ENCODE measurements at places on chromosomes 2 and 18.

DNA sequence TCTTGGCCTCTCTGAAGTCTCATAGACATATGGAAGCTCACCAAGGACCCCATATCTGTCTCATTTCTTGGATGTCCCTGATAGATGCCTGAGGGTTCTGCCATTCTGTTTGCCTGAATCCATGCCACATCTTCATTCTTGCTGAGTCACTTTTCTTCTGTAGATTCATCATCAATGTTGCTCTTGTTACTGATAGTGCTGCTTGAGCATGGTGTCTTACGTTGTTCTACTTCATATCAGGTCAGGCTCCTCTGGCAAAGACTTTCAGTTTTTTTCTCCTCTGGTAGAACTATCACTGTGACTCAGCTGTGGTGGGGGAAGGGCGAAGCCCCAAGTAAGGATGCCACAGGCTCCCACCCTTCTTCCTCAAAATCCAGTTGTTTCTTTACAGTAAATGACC lies 885.2 kb downstream of the DCDC2C start:
- no peak for DNase-seq

GRCh38 chr2:170013802-170014551 lies 164.0 kb upstream of the MYO3B start:
- DNase-seq: no peak

DNA sequence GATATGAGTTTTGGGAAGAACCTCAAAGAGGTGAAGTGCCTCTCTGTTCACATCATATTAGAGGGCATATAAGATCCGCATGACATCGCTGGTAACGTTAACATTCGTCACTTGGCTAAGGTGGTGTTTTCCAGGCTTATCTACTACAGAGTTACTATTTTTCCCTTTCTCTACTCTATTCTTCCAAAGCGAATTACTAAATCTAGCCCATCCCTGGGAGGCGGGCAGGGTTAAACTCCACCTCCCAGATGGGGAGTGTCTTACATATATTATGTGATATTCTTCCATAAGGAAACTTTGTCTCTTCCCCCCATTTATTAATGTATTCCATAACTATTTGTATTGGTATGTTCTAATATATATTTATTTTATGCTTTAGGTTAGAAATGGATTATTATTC lies 293.9 kb downstream of the CYRIA start:
- no peak for DNase-seq

GRCh38 chr18:45978084-45978483 lies 11.0 kb upstream of the EPG5 start:
- DNase-seq: no peak

GRCh38 chr2:199914372-199914958 lies 3.4 kb downstream of the C2orf69 start:
- DNase-seq: no peak

DNA sequence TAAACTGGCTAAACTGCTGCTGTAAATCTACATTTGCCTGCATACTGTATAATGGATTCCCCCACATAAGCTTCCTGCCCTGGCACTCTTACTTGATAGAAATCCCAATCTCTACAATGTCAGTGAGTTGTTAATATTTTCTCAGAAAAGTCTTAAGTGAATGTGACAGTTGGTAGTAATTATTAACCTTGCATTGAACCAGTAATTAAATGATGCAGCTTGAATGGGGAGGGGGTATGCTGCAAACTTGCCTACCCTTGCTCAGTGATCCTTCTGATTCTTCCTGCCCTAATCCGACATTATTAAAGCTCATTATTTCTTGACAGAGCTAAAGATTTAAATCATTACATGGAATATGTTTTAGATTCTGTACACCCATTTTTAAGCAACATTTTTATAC lies 119.0 kb upstream of the CDH7 start:
- DNase-seq: no peak

DNA sequence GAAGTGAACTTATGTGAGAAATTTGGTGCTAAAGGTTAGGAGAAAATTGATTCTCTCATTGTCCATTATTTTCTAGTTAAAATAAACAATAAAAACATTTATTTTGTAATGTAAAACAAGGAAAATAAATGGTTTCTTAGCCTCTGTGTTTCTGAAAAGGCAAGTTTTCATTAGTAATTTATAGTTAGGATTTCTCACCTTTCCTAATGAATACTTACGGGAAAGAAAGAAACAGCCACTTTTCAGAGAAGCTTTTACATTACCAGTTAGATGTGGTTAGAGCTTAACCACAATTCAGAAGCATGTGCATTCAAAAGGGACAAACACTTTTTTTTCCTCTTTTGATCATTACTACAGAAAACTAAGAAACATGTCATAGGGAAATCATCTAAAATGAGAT lies 18.8 kb downstream of the NEMP2 start:
- no peak for DNase-seq

DNA sequence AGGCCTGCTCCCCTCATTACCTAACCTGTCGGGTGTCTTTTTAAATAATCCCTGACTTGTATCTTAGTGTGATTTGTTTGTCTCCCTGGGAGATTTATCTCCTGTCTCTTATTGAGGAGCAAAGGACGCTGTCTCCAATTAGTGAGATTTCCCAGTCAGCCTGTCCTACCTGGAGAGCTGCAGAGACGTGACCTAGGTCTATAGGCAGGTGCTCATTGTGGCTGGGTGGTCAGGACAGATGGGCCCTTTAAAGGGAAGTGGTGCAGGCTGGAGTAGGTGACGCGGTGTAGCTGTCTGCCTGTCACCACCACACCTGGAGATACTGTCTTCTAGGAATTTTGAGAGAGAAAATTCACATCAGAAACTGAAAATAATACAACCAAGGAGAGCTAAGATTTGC lies 28.0 kb downstream of the PLB1 start:
- DNase-seq: no peak

DNA sequence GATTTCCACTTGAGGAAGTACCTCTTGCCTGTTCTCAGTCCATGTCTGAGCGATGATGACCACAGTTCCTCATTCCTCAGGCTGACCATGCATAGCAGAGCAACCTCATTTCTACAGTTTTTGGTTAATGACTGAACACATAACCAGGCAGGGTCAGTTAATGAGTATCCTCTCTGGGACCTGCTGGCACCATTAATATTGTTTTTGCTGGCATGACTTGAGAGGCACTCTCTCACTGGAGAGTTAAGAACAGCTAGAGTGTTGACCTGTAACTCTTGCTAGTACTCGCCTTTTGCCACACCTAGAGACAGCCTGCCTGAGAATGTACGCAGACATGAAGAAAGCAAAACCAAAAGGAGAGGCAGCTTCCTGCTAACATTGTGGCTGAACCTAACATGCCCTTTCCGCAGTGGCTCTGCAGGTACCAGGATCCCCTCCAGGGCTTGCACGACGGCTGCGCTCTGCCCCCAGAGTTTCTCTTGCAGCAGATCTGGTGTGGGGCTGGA lies 23.9 kb downstream of the PECR start:
- DNase-seq: no peak

GRCh38 chr2:225120186-225120585 lies 77.9 kb upstream of the DOCK10 start:
- DNase-seq: no peak

DNA sequence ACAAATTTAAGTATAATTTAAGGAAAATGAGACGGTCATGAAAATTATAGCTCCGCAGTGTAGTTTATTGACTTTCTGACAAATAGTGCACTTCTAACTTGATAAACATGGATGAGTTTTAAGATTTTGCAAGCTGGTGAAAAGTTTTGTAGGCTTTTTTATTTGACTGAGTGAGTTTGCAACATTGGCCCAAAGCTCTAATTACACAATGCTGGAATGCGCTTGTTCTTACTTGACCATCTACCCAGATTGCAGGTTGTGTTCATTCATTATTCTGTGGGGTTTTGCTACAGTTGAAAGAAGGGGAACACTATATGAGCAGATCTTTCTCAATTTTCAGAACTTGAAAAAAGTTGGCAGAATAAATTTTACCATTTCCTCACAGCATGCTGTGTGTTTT lies 13.5 kb downstream of the SPOPL start:
- DNase-seq: no peak

DNA sequence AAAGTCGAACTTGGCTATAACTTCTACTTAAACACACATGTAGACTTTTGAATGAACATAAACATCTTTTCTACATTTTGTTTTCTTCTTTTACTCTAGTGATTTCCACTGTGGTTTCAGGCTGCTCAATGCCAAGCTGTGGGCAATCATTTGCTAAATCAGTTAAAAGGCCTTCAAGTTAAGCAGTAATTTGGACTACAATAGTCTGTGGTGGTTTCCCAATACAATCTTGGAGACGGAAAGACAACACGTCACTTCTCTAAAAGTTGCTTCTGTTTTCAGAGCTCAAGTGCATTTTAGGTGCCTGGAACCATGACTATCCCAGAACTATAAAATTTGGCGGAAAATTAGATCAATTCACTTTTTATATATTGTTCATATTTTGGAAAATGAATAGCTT lies 69.4 kb downstream of the TXNL1 start:
- DNase-seq: no peak

DNA sequence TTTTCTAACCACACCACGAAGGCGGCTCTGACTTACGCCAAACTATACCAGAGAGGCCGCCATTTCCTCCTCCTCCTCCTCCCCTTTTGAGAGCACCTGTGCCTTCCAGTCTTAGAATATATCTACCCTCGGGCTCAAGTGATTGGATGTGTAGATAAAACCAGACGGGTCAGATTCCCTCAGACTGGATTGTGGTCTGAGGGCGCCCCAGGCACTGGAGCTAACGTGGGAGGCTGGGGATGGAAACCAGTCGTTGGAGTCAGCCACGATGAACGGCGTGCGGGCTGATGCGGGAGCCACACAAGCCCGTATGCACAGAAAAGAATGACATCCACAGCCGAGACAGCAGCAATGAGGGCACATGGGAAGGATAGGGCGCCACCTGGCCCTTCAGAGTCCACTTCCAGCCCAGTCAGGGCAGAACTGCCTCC lies 12.3 kb upstream of the ODC1 start:
- no peak for DNase-seq

DNA sequence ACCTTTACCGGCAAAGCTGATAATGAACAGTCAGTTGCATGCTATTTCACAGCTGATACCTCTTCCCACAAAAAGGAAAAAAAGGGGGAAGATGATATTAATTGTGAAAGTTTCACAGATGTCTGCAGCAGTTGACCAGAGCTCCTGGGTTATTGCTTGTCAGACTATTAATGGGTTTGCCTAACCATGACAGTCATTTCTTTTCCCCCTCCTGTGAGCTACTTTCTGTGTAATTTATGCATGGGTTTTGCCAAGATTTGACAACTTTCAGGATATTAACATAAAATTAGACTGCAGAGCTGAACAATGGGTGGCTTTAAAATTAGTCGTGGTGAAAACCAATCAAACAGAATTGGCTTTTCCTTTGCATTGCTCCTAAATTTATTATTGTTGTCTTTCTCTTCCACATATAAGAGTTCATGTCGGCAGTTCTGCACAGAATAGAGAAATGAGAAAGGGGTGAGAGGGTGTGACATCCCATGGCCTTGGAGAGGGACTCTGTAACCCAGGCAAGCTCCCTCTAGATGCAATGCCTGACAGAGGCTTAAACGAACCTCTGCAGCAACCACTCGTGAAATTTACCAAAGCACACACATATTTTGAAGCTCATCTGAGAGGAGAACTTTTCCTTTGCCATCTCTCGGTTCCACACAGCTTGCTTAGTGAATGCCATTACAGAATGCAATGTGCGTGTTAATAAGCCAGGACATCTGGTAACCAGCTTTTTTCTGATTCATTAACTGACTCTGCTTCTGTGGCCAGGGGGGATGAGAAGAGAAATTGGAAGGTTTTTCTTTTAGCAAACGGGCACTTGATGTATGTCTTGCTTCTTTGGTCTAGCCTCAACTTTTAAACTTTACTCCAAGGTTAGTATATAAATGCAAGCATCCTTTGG lies 82.2 kb upstream of the ITGA4 start:
- DNase-seq: peak; percentile 47

- no peak for DNase-seq
Observed at GRCh38 chr2:37653805-37654378, 17.6 kb downstream of the CDC42EP3 start.

DNA sequence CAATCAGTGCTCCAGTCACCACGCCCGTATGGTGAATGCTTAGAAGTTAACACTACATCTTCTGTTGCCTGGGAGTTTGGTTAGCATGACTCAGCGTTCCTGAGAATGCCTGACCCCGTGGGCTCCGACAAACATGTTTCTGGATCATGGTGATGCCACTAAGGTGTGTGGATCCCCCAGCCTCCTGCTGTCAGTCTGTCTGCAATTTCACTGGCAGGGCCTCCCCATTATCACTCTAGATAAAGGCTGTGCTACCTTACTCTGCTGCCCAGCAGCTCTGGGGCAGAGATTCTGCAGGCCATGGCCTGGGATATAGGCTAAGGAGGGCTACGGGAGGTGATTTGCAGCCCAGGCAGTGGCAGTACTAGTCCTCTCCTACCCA lies 66.0 kb downstream of the STPG4 start:
- DNase-seq: no peak

DNA sequence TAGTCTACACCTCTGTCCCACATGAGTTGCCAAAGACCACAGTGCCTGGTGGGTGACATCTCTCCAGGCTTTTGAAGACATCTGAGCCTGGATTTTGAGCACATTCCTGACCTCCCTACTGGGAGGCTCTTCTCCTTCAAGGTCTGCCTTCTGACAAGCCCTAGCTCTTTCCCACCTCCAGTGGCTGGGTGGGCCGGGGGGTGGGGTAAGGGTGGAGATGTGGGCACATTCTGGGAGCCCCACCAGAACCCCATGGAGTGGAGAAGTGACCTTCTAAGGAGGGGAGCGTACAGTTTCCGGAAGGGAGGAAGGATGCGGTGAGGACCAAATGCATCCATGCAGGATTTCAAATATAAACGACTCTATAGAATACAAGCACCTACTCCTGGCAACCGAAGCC lies 27.9 kb upstream of the ANXA4 start:
- no peak for DNase-seq

GRCh38 chr2:128325611-128326181 lies 7.0 kb upstream of the HS6ST1 start:
- DNase-seq: no peak

DNA sequence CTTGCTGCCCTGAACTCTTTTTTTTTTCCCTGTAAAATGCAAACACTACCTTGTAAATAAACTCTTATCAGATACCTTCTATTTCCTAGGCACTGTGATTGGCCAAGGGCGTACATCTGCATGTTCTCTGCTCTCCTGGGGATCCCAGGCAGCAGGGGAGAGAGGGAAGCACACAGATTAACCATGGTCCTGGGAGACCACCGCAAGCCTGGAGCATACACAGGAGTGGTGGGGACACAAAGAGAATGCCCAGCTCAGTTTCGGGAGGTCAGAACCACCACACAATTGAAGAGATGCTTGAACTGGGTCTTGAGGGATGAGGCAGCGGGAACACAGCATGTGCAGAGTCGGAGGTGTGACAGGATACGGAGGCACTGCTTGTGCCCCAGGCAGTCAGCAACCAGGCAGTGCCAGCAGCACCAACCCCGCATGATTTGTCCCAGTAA lies 2.1 kb downstream of the GREB1 start:
- no peak for DNase-seq

GRCh38 chr2:86249579-86250391 lies 50.5 kb downstream of the MRPL35 start:
- DNase-seq: peak; percentile 50

GRCh38 chr2:29743516-29743915 lies 177.9 kb downstream of the ALK start:
- DNase-seq: no peak
